Fibroblast of villous mesenchyme (primary cell): ENCODE measurements at places on chromosomes 6 and 20. TPM values are rescaled to one million over a fixed set of nuclear protein-coding genes. Genes with fewer than 3 reads are reported as not detected.

DNA sequence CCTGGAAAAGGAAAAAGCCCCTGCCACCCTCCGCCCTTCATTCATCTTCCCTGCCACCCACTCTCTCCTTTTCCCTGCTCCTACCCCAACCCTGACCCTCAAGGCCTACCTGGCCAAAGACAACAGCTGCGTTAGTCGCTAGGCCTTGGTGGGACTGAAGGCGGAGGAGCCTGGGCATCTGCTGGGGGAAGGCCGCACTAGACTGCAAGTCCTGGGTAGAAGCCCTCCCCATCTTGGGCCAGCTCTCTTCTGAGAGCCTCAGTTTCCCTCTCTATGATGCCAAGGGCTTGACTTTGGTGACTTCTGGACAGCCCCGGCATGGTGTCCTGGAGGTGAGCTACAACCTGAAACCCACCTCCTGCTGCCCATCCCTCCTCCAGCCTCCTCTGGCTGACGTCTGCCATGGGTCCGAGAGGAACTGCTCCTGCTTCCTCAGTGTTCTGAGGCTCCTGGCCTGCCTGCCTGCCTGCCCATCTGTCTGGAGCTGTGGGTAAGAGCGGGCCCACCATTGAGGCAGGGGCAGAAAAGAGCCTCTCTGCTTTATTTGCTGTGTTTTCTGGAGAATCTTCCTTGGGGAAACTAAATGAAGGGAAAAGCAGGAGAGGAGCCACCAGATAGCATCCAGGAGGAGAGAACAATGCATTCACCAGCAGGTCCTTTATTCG lies 7.5 kb upstream of the FOXC1 start:
- no peak for DNase-seq

DNA sequence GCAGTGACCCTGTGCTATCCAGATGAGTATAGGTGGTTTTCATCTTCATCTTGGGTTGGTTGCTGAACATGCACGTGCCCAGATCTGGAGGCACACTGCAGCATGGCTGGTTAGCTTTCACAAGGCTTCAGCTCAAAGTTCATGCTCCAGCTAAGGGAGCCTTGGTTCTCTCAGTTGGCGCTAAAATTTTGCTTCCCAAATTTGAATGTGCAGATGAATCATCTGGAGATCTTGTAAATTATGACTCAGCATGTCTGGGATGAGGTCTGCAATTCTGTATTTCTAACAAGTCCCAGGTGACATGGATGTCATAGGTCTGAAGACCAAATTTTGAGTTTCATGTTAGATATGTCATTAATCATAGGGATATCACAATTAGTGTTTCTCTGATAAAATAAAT lies 230.8 kb downstream of the FOXA2 start:
- DNase-seq: no peak

- DNase-seq: no peak
These were observed 601 bp upstream of the ATRN start for GRCh38 chr20:3470208-3470626.

DNA sequence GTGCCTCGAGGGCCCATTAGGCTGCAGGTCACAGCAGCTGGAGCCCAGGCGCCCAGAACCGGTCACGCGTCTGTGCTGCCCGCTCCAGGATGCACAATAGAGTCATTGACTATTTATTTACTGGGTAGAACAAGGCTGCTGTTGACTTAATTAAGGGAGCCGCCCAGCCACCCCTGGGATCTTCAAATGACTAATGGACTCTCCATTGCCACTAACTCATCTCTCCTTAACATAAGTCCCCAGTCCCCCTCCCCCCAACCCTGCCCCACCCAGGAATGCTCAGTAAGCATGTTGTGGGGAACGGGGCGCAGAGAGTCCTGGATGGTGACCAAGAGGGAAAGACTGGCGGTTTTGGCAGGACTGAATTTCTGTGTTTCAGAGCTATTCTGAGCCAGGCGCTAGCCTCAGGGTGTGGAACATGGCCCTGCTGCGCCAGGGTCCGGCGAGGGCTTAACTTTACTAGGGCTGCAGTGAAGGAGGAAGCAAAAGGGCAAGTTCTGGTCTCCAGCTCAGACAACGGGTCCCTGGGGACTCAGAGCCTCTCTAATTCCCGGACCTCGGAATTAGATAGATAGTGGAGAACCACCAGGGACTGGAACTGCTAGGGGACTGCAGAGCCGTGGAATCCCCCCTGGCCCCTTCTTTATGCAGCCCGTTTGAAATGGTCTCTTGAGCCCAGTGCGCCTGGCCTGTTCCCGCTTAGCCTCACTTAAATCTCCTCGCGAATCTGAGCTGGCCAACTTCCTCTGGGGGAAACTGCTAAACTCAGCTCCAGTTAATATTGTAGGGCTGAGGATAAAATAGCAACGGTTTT lies 1.5 kb upstream of the GRIK2 start:
- no peak for DNase-seq

GRCh38 chr6:66605011-66605410 lies 898.0 kb upstream of the EYS start:
- DNase-seq: no peak

DNA sequence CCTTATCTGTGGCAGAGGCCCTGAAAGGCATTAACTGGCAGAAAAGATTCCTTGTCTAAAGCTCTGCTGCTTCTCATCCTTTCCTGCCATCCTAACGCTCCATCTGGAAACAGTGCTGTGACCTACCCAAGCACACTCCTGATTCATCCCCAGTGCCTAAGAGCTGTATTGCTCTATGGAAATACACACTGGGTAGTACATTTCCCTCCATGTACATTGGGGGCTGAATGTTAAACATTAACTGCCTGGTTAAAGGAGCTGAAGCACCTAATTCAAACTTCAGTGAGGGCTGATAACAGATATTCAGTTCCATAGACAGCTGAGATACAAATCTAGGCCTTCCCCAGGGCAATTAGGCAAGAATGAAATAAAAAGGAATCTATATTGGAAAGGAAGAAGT lies 36.7 kb upstream of the GMPR start:
- no peak for DNase-seq

GRCh38 chr6:1908784-1909183 lies 299.1 kb downstream of the FOXC1 start:
- DNase-seq: no peak

DNA sequence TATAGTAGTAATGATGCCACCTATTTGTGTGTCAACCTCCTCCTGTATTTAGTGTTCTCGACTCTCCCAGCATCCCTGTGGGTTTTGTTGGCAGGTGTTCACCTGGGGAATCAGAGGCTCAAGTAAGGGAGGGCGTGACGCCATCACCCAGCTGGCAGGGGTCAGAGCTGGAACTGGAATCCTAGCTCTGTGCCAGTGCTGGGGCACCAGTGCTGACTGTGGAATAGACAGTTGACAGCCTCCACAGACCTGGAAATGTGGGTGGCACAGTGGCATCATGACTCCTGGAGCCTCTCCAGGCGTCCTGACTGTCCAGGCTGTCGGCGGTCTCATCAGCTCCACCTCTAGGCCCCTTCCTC lies 102.8 kb downstream of the SYCP2 start:
- DNase-seq: no peak

- peak; percentile 13 for DNase-seq
These were observed 1109.0 kb upstream of the FLRT3 start for GRCh38 chr20:15446373-15446772.

The EDN1 gene
- 2.2 and 2.9 TPM in 2 replicates for total RNA-seq

GRCh38 chr6:138455746-138456400 lies 43.4 kb downstream of the NHSL1 start:
- no peak for DNase-seq

The VPS52 gene
- 35.4 and 38.9 TPM in 2 replicates for total RNA-seq

- no peak for DNase-seq
These were observed 20.5 kb upstream of the ASCC3 start for GRCh38 chr6:100901582-100901981.

- DNase-seq: no peak
These were observed 536.9 kb downstream of the HACE1 start for GRCh38 chr6:104322841-104323240.

GRCh38 chr20:16848061-16848460 lies 99.9 kb downstream of the OTOR start:
- DNase-seq: no peak

The SLC13A3 gene
- total RNA-seq: 1.6 and 4.3 TPM in 2 replicates

- DNase-seq: peak; percentile 79
These were observed 85.7 kb upstream of the TAB2 start for GRCh38 chr6:149231778-149232177.

GRCh38 chr6:116666869-116667268 lies 1.7 kb downstream of the ZUP1 start:
- DNase-seq: no peak

DNA sequence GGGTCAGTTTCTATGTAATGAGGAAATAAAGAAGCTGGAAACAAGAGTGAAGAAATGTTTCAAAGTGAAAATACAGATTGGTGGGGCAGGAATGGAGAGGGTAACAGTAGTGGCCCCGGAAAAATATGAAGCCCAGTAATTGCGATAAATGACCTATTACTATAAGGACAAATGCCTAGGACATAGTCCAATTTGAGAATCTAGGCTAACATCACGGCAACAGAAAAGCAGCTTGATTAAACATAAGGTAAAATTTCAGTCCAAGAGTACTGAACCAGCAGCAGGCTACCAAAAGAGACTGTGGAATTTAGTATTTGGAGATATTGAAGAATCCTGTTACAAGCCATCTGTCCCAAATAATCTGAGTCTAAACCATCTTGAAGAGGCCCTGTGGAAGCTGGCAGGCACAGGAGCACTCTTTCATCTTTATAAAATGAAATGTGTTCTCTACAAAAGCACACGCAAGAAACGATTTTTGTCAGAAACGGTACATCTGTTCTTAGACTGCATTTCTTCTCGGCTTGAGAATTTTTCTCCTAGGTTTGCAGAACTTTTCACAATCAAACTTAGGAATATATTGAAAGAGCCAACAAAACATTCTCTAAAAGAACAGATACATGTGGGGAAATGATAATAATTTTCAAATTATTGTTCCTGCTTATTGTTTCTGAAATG lies 49.3 kb downstream of the ELOVL5 start:
- DNase-seq: no peak

- DNase-seq: no peak
These were observed 61.8 kb downstream of the CYB5R4 start for GRCh38 chr6:83921315-83921714.

GRCh38 chr6:26327450-26328264 lies 37.3 kb upstream of the BTN3A2 start:
- DNase-seq: peak; percentile 74

- no peak for DNase-seq
These were observed 135.6 kb upstream of the PTPN1 start for GRCh38 chr20:50374541-50375078.

GRCh38 chr6:42405021-42405420 lies 46.7 kb downstream of the TRERF1 start:
- peak; percentile 68 for DNase-seq

GRCh38 chr6:167760979-167761793 lies 65.5 kb upstream of the AFDN start:
- peak; percentile 69 for DNase-seq

GRCh38 chr6:2771079-2771478 lies 5.9 kb downstream of the WRNIP1 start:
- no peak for DNase-seq

DNA sequence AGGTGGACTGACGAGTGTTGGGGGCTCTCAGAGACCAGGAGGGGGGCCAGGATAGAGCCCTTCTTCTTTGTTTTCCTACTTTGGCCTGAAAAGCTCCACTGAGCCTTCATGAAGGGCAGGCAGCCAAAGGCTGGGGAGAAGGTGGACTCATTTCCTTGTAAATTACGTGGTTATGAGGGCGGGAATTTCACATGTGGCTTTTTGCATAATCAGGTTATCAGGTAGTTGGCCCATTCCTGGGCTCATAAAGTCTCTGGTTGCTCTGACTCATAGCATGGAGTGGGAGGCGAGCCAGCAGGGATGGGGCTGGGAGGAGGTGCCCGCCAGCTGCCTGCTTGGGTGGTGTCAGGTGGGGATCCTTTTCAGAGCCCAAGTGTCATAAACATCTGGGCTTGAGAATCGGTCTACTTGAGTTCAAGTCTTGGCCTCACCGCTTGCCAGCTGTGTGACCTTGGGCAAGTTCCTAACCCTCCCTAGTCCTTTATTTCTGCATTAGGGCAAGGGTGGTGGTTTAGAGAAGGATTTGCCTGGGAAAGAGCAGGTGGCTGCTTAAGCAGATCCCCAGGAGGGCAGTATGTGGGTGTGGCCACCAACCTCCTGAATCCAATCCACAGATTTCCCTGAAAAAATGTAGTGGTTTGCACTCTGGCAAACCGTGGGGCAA lies 26.5 kb upstream of the RNF24 start:
- DNase-seq: peak; percentile 99

GRCh38 chr20:24465159-24465558 lies 4.3 kb upstream of the SYNDIG1 start:
- no peak for DNase-seq

DNA sequence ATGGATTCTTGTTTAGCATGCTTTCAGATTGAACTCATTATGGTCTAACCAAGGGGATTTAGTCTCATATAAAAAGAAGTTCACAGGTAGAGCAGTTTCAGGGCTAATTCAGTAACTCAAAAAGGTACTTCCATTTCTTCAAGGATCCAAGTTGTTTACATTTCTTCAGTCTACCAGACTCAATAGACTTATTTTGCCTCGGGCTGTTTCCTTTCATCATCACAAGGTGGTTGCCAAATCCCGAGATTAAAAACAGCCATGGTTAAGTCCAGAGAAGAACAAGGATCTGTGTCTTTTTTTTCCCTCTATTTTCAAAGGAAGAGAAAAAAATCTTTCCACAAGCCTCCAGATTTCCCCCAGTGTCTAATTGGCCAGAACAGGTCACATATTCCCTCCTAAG lies 69.8 kb upstream of the SNX9 start:
- DNase-seq: peak; percentile 85
